ENCODE measurements at places on chromosomes 11 and 22.

DNA sequence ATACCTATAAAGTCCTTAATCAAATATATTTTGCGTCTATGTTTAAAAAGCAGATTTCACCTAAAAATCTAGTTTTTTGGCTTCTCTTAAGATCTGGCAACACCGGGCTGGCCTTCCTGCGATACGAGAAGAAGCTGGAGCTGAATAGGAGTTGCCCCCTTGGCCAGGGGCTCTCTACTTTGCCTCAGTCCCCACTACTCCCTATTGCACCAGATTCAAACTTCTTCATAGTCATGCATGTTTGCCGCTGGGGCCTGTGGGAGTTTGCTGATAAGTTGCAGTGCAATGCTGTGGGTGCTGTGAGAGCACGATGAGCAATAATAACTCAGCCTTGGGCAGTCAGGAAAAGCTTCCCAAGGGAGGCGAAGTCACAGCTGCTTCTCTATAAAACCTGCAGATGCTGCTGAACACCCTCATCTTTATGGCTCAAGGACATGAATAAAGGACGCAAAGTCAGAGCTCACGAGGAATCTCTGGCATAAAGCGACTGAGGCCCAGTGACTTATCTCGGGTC, 15.2 kb upstream of the EIF3D start:
- DNase-seq: no peak

DNA sequence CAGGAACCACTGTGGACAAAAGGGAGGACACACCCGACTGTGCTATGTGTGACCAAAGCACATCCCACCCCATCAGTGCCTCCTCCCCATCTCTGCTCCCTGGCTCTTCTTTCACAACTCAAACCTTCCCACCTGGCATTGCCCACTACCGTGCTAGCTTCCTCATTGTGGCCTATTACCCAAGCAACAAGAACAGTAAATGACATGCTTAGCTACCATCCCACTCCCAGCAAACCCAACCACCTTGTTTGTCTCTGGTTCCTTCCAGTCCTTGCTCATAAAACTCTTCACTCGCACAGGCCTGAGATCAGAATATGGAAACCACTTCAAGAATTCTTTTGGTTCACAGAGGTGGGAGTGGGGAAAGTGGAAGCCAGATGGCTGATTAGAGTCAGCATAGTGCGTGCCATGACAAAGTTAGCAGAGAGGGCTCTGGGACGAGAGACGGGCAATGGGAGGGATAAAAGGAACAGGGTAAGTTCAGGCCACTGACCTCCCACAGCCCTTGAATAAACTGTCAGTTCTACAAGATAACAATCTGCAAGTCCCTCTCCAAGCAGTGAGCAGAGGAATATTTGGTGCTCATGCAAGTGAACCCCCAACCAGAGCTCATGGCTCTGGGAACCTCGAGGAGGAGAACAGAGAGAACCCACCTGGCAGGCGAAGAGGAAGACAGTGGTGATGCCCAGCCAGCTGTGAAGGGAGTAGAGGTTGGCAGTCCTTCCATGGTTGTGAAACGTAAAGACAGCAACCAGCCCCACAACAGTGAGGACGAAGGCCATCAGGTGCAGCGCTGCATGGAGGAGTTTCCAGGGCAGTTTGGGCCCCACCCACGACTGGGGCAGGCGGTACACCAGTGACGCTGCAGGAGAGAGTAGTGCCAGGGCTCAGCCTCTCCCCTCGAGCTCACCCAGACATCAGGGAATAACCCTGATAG, 8.3 kb downstream of the CYB561A3 start:
- no peak for DNase-seq

DNA sequence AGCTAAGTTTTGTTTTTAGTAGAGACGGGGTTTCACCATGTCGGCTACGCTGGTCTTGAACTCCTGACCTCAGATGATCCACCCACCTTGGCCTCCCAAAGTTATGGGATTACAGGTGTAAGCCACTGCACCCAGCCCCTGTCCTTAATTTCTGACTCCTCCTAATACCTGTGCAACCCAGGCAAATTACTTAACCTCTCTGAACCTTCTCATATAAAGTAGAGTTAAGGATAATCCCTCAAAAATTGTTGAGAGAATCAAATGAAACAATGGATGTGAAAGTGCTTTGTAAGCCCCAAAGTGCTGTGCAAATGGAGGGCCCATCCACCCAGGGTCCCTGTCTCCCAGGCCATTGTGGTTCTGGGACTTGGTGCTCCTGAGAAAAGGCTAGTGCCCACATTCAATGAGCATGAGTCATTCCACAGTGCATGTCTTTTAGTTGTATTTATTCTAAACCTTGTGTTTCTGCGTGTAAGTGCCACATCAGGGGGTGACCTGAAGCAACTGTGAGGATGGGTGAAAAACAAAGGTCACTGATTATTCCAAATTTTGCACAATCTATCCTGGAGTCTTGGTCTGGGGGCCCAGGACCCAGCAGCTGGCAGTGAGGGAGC, 61.4 kb upstream of the PTPRJ start:
- no peak for DNase-seq

DNA sequence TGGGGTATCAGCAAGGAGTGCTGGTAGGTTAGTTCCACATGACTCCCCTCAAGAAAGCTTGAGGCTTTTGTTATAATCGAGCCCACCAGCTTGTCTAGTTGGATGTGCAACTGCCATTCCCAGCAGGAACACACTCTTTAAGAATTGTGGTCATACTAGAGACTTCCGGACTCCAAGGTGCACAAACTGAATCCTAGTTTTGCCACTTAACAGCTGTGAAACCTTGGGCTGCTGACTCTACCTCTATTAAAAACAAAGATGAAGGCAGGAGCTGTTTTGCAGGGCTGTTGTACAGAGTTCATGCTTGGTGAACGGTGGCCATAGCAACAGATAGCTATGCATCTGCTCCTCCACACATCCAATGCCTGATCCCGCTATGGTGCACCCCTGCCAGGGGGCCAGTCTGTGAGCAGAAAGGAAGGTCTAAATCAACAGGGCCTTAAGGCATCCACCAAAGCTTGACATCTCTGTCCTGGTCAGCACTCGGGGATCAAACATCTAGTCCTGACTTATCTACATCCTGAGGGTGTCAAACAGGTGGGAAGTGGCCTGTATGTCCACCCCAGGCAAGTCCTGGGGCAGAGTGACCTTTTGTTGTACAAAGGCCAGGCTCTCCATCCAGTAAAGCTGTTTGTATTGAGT, 36.4 kb downstream of the DKK3 start:
- DNase-seq: no peak

GRCh38 chr11:8601376-8602133, 7.5 kb upstream of the STK33 start:
- DNase-seq: no peak

GRCh38 chr22:25236417-25236816, 17.0 kb downstream of the CRYBB2 start:
- DNase-seq: no peak

- DNase-seq: no peak
Measured at GRCh38 chr22:37088108-37088605, 21.4 kb downstream of the TMPRSS6 start.

GRCh38 chr11:118615282-118615975, 8.0 kb downstream of the PHLDB1 start:
- no peak for DNase-seq

DNA sequence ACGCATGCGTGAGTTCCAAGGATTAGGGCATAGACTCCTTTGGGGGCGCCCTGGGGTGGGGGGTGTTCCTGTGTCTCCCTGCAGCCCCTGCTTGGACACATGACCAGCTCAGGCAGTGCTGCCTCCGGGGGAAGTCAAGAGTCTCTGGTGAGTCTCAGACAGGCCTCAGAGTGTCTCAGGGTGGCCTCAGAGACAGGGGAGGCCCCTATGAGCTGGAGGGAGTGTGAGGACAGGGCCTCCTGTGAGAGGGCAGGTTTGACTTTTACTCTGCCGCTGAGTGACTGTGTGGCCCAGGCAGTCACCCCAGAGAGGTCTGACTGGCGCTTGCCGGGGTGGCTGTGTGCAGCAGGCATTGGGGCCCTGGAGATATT, 41.2 kb upstream of the KCNQ1OT1 start:
- no peak for DNase-seq

DNA sequence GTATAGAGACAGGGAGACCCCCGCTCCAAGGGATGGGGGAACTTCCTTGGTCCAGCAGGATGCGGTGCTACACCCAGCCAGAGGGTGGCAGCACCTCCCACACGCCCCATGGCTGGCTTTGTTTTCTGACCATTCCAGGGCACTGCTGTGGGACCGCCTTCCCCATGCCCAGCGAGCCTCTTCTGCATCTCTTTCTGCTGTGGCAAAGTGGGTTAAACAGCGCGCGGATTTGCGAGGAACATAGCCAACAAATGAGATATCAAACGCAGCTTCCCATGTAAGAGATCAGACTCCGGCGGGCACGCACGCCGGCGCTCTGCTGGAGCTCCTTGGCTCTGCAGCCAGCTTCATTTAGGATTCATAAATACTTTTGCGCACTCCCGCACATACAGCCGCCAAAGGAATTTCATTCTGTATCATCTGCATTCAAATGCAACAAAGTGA, 485.8 kb upstream of the CADM1 start:
- DNase-seq: no peak

DNA sequence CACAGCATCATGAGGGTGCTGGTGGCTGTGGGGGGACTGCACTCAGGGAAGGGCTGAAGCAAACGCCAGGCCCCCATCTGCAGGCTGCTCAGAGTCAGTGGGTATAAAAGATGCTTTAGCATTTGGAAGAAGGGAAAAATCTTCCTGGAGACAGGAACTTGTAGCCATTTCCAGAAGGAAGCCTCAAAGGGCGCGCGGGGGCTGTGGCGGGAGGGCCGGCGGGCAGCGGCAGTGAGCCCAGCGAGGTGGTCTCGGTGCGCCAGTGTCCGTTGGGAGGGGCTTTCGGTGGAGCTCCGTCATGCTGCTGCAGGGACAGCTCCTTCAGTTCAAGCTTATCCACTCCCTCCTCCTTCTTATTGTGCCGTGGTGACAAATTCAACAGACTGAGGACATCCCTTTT, 63.0 kb upstream of the PITPNB start:
- no peak for DNase-seq

DNA sequence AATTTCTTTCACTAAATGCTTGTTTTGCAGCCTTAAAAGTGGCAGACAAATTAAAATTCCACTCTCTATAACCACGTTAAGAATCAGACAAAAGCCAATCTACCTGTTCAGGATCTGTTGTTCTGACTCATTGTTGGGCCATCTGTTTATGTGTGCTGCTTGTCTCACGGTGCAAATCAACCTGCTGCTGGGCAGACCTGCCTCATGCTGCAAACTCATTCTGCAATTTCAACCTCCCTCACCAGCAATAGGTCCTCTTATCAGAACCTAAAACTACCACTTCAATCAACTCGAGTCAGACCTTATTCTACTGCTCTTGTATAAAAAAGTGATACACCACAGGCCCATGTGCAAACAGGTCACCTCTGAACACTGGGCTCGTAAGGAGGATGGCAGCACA, 75.1 kb downstream of the LARGE2 start:
- DNase-seq: no peak

DNA sequence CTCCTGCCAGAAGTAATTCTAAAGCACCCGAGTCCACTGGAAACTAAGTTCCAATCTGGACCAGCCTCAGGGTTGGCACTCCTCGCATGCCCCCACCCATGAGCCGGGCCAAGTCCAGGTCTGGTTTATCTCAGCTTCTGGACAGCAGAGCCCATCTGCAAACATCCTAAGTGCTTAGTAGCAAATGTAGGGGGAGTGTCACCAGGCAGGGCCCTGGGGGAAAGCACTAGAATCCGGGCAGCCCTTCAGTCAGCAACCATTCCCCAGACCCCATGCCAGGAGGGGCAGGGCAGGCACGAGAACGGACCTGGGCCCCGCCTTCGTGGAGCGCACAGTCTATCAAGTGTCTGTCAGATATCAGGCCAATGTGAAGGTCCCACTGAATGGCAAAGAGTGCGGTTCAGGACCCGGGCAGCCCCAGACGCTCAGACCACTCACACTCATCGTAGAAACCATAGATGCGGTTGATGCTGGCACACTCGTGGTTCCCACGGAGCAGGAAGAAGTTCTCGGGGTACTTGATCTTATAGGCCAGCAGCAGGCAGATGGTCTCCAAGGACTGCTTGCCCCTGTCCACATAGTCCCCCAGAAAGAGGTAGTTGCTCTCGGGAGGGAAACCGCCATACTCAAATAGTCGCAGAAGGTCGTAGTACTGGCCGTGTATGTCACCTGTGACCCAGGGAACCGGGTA, 1.3 kb downstream of the PPP1CA start:
- no peak for DNase-seq

DNA sequence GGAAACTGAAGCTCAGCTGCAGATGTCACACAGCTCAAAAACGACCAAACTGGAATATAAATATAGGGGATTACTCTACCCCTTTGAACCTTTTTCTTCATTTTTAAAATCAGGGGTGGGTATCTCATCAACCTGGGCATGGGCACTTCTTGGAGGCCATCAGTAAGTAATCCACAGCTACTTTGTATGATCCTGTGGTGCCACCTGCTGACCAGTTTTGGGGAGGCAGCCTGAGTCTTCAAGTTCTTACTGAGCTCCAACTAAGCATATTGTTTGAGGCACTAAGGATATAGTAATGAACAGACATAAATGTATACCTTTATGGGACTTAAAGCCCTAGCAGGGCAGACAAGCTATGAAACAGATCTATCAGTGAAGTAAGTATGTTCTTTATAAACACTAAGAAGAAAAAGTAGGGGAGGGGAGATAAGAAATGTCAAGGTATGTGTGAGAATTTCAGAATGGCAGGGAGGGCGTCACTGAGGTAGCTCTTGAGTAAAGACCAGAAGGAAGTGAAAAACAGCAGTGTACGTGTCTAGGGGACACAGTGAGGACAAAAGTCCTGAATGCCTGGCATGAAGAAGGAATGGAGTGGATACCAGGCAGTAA, 18.4 kb downstream of the TUB start:
- DNase-seq: peak; percentile 60

DNA sequence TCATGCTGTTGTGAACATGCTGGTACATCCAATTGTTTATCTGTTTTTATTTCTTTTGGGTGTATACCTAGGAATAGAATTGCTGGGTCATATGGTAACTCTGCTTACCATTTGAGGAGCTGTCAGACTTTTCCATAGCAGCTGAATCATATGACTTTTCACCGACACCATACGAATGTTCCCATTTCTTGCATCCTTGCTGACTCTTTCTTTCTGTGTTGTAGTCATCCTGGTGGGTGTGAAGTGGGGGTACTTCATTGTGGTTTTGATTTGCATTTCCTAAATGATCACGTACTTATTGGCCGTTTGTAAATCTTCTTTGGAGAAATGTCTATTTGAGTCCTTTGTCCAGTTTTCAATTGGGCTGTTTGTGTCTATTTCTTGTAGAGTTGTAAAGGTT, 26.5 kb downstream of the ATXN10 start:
- no peak for DNase-seq

DNA sequence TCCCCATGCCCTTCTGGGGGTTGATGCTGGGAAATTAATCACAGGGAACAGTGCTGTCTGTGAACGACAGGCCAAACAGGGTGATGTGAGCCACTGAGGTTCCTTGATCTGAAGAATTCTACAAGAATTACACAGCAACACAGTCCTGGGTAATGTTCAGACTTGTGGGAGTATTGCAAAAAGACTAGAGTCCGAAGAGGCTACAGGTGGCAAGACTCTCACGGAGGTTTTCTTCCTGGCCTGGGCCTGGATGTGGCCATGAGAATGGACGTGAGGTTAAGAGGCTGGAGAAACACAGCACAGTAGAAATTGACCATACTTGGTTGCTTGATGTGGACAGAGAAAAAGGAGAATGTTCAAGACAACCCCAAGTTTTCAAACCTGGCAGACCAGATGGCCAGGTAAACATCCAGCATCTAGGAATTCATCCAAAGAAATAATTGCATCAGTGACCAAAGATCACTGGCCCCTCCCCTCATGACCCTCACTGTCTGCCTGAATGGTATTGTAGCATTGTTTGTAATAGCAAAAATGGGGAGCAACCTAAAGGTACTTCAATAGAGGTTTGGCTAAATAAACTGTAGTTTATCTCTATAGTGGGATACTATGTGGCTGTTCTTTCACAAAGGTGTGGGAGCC, 70.8 kb downstream of the COMMD9 start:
- DNase-seq: no peak
